GM23248 (cell line): ENCODE measurements at places on chromosomes 11 and 22. TPM values are rescaled to one million over a fixed set of nuclear protein-coding genes. Genes with fewer than 3 reads are reported as not detected.

The F2 gene
- total RNA-seq: not detected in 2 replicates

The ABTB2 gene
- total RNA-seq: 9.9 and 12.4 TPM in 2 replicates

The DDB1 gene
- total RNA-seq: 229 and 252 TPM in 2 replicates

The RFPL2 gene
- not detected in 2 replicates for total RNA-seq

The NOX4 gene
- total RNA-seq: 0.54 and 2.0 TPM in 2 replicates

The KIAA1671 gene
- total RNA-seq: 0.51 and 0.76 TPM in 2 replicates

The SHISA8 gene
- not detected in 2 replicates for total RNA-seq

The SLC22A25 gene
- not detected in 2 replicates for total RNA-seq

The GSTT2B gene
- total RNA-seq: 5.3 and 8.7 TPM in 2 replicates

The MTA2 gene
- 98.8 and 114 TPM in 2 replicates for total RNA-seq

The OR5A1 gene
- total RNA-seq: not detected in 2 replicates

The CHADL gene
- 0.22 and 1.1 TPM in 2 replicates for total RNA-seq

The THOC5 gene
- total RNA-seq: 61.7 and 83.5 TPM in 2 replicates

The RIMBP3B gene
- total RNA-seq: 0.13 TPM in 1 of 2 replicates, not detected in the other
